ENCODE measurements at places on chromosomes 2 and 18.

DNA sequence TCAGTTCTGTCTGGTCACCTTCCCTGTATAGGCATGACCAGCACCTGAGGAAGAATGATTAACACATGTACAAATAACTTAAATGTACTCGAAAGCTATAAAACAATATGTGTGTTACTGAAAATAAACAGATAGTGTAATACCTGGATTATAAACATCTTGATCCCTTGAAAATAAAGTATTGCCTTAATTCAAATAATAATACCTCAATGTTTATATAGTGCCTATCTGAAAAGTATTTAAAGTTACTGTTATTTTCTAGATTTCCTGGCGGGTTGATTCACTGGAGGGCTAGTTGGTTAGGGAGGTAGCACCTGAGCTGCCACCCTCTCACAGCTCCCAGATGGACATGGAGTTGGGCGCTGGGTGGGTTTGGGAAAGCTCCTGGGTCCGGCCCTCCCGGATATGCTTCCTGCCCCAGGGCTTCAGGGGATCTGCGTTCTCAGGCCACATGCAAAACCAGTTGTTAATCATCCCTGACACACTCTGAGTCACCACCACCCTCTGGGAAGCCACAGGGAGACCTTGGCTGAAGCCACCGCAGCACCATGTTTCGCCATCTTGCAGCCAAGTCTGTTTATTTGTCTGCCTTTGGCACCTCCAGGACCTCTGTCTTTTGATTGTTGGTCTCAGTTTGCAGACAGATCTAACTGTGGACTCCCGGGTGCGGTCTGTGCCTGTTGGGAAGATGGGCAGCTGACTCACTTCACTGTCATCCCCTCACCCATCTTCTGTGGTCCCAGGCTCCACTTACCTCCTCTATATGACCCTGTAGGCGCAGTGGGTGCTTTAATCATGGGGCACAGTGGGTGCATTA, 35.3 kb downstream of the RAB31 start:
- no peak for DNase-seq

DNA sequence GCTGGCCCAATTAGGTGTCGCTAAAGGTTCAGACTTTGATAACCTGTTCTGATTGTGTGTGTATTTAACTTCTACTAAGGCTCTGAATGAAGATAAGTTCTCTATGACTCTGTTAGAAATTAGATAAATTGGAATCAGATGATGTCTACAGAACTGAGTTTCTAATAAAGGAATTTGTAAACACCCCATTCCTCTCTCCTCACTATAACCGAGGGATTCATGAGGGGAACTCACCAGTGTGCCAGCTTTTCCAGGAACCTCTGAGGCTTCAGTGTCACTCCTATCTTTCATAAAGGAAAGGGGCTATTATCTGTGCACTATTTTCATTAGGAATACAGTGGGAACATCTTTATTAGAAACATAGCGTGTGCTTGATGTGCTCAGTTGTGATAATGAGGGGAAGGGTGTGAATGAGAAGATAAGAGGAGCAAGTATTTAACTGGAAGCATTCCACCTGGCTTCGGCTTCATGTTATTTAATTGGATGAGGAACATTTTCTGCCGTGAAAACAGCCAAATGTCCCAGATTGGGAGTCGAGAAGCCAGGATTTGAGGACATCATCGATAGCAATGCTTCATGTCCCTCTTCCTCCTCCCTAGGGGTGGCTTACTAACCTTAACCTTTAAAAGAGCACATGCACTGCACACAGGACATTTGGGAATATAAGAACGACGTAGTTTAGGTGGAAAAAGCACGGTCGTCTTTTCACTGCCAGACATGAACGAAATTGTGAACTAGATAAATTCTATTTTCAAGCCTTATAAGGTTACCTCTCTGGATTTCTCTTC, 84.8 kb upstream of the TCF4 start:
- DNase-seq = no peak

- no peak for DNase-seq
Observed at GRCh38 chr2:181861379-181861778, 30.2 kb upstream of the ITPRID2 start.

DNA sequence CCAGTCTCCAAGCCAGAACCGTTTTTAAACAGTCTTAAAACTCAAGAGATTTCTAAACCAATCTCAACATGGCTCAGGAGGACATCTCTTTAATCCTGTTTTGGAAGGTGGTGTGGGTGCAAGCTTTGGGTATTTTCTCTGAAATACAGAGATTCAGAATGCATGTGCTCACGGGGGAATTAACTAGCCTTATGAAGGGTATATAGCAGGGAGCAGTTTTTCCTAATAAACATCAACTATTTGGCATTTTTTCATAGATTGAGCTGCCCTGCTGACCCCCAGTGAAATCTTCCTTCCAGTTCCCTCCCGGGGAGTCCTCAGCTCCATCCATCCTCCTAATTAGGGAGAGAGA, 122.6 kb downstream of the SMAD7 start:
- no peak for DNase-seq

DNA sequence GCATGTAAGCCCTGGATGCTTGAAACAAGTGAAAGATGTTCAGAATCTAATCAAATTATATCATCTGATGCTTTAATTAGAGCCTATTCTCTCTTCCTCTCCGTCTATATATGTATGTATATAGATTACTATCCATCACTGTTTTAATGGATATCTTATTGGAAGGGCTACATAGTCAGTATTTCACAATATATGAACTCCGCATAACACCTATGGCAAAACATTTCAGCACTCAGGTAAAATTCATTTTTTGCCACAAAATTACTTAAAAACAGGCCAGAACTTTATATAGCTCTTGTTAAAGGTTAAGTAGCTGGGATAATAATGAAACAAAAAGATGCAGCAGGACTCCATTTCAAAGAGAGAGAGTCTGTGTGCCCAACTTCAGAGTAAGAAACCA, 1.2 kb downstream of the PJVK start:
- no peak for DNase-seq
